ENCODE measurements at places on chromosomes 3 and 15.

DNA sequence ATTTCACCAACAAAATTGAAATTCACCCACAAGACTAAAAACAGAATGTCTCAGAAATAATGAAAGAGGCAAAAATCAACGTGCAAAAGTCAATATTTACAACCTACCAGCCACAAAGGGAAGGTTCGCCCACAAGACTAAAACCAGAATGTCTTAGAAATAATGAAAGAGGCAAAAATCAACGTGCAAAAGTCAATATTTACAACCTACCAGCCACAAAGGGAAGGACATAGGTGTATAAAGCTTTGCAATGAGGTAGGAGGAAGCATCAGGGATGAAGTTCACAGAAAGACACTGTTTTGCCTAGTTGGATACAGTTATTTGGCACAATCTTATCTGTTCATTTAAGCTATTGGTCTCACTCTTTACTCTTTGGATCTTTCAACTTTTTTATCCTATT is 14.3 kb downstream of the OXTR start:
- no peak for DNase-seq

DNA sequence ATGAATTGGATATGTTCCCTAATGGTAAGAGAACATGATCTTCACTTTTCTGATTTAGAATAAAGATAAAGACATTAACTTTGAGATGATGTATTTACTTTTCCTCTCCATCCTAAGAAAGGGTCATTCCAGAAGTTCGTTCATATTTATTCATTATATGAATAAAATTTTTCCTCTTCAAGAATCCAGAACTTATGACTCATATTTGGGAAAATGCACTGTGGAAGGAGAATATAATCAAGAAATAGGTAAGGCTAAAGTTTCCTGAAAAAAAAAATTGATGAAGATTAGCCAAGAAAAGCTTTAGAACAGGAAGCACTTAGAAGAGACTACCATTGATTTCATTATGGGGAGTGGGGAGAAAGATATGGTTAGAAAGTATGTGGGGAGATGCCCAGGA is 36.5 kb upstream of the CBLB start:
- DNase-seq = no peak

DNA sequence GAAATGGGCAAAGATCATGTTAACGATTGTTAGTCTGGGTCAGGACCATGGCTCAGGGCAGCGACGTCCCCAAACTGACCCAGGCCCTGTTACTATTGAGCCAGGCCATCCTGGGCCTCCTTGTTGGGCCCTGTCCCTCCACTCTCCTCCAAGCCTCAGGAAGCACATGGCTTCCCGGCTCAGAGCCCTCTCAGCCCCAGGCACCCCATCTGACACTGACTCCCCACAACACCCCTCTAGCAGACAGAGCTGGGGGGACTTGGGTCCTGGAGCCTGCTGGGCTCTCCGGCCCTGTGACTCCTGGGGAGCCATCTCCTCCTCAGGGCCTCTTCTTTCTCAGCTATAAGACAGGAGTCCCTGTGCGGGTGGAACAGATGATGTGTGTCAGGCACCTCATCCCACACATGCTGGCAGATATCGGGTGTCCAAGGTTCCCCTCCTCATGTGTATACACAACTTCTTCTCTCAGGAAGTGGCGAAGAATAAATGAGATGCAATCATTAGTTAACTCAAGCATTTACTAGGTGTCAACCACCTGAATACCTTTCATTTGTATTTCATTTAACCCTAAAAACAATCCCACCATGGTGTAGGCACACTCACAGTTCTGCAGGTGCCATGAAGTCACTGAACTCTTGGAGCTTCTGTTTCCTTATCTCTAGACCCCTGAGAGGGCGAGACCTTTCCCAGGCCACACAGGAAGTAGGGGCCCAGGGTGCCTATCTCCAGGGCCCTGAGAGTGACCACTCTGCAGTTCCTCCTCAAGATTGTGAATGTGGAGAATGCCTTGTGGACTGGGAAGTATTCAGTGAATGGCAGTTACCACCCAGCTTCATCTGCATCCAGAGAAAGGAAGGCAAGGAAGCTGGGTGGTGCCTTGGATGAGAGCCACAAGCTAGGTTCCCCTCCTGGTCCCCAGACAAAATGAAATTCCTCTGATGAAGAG is 282.5 kb upstream of the TLE3 start:
- no peak for DNase-seq

GRCh38 chr3:127524296-127524896 is 66.1 kb downstream of the TPRA1 start:
- DNase-seq = no peak

- DNase-seq = peak; percentile 2
These were observed 758.4 kb upstream of the ROBO1 start for GRCh38 chr3:80526153-80526552.

DNA sequence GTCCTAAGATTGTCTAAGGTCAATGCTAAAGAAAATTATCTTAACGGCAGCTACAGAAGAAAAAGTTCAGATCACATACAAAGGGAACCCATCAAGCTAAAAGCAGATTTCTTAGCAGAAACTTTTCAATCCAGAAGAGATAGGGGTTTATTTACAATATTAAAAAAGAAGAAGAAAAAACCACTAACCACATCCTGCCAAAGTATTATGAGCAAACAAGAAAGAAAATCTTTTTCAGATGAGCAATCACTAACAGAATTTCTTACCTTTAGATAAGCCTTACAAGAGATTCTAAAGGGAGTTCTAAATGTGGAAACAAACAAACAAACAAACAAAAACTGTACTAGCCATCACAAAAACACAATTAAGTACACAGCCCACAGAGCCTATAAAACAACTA is 1015.8 kb upstream of the EPHA6 start:
- DNase-seq = peak; percentile 2

GRCh38 chr3:103629391-103629790 is 1194.6 kb downstream of the ZPLD1 start:
- peak; percentile 3 for DNase-seq

GRCh38 chr15:88834211-88834812 is 31.1 kb downstream of the ACAN start:
- peak; percentile 27 for DNase-seq

GRCh38 chr3:63937661-63938651 is 25.8 kb upstream of the SCAANT1 start:
- peak; percentile 75 for DNase-seq

Data from epithelial cell of esophagus (primary cell).